GM20000 (cell line): ENCODE measurements at places on chromosomes 7 and 10.
A peak's percentile ranks its signal among the peaks of the same experiment; 100 is the strongest.

DNA sequence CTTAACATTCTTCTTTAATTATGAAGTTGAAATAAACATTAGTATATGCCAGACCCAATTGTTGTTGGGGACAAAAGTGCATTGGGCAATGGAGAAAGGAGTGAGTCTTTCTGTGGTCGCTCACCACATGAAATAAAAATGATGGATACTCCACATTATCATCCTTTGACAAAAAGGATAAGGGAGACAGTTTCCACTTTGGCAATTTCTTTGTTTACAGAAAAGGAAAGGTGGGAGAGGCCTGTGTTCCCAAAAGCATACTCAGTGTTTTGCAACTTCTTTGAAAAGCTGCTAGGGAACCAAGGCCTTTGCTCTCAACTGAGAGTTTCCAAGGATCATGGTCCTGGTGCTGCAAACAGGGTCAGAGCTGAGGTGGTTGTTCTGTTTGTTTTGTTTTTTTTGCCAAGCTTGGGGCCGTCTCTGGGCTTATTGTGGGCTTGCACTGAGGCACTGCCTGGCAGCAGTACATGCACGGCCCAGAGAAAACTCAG is 341.9 kb downstream of the TNS3 start:
- DNase-seq: no peak

DNA sequence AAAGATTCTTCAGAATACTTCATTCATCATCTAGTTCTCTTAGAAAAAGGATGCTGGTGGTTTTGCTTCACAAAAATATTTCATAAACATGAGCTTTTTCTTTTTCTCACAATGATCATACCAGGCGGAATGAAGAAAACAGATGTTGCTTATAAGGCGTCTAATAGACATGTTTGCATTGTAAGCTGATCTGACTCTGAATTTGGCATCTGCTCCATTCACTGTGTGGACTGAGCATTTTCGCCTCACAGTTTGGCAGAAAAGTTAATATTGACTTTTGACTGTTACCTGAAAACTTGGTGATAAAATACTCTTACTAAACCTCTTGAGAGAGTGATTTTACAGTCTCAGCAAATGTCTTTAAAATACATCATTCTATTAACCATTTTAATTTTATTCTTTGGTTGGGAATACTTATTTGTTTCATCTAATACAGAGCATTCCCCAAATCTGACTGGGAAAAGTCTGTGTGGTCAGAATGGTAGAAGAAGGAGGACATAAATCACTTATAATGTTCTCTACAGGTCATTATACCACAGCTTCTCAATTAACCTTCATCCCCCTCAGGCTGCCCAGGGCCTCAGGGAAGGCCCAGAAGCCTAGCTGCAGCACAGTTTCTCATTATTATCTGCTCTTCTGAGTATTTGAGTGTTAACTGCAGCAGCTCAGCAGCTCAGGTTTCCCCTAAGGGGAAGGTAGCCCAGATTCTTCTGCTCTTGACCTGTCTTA is 121.6 kb upstream of the KAT6B start:
- DNase-seq: no peak

- no peak for DNase-seq
Measured at GRCh38 chr7:44224080-44224973, 23.5 kb downstream of the YKT6 start.

DNA sequence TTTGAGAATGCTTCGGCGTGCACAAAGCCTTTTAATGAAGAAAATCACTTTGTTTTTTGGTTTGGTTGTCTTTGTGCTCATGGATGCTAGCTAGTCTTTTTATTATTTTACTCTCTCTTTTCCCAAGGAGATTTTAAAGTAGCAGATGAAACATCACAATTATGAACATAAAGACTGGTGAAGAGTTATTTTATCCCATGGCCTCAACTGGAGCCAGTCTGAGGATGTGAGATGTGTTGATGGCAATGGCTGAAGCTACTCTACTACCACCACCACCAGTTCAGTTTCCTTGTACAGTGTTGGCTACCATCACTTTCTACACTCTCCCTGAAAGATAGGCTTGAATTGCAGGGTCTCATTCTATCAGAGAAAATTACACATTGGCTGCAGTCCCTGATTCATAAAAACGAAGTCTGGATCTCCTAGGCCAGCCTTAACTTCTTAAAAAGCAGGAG is 494 bp upstream of the HERC4 start:
- DNase-seq: peak; percentile 21

DNA sequence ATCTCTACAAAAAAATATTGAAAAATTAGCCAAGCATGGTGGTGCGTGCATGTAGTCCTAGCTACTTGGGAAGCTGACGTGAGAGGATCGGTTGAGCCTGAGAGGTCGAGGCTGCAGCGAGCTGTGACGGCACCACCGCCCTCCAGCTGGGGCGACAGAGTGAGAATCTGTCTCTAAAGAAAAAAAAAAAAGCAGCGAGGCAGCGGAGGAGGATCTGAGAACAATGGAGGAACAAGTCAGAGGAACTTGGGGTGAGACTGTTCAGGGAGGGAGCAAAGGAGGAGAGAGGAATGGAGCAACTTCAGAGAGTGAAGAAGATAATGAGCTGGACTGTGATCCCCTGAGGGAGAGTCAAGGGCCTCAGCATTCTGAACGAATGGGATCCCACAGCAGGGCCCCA is 85.4 kb downstream of the MKX start:
- DNase-seq: no peak

DNA sequence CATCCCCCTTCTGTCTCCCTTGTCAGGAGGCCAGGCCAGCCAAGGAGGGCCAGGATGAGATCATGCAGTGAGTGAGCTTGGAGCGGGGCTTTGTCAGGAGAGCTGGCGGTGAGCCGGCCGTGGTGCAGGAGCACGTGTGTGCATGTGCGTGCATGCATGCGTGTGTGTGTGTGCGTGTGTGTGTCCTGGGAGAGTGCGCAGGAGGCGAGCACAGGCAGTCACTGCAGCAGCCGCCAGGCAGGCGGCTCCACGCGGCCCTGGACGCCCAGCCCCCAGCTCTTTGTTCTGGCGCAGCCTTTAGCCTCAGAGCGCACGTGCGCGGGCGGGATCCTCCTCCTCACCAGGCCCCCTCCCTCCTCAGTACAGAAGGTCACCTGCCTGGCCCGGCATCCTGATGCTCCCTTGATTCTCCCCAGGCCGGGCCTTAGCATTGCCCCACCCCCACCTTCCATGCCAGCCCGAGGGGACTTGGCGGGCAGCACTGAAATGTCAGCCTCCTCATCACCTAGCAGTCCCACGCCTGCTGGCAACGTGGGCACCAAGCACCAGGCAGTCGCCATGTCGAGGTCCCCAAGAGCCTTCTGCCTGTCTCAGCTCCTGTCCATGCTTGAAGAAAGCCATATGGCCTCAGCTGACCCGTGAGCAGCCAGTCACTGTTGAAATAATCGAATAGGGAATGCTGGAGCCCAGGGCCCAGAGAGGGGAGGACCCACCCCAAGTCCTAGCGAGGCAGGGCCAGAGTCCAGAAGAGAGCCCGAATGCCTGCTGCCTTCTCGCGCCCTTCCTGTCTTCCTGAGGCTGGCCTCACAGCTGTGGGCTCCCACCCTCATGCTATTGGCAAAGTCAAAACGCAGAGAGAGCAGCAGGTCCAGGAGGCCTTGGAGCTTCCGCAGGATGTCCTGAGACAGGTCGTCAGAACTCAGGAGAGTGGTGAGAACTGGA is 125.9 kb upstream of the PPIF start:
- DNase-seq: no peak

- DNase-seq: no peak
Measured at GRCh38 chr7:128322040-128322643, 21.6 kb downstream of the RBM28 start.

- DNase-seq: peak; percentile 17
Measured at GRCh38 chr7:17134786-17135185, 163.7 kb upstream of the AHR start.

- DNase-seq: no peak
Measured at GRCh38 chr7:117061751-117062150, 108.5 kb downstream of the ST7 start.

DNA sequence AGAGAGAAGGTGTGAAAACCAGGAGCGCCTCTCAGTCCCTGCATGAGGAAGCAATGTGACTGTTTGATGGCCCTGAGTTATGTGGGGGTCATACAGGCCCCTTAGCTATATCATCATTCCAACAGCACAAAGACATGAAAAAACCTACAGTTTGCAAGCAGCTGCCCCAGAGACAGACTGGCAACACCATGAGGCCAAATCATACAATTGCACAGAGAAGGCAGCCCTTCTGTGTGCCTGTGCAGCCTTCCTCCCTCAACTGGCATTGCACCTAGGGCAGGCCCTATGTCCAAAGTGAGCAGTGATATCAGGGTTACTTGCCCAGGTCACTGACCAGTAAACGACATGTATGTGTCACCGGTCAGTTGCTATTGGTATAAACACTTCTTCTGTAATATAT is 41.6 kb downstream of the GPRIN2 start:
- no peak for DNase-seq

DNA sequence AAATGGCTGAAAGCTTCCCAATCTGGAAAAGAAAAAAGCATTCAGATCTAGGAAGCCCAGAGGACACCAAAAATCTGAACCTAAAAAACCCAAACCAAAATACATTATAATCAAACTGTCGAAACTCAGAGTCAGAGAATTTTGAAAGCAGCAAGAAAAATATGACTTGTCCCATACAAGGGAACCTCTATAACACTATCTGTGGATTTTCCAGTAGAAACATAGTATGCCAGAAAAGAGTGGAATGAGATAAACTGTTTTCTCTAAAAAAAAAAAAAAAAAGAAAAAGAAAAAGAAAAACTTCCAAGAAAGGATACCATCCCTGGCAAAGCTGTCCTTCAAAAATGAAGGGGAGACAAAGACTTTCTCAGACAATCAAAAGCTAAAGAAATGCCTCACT is 179.0 kb downstream of the POM121L12 start:
- no peak for DNase-seq

- no peak for DNase-seq
Measured at GRCh38 chr7:69374044-69374425, 224.2 kb upstream of the AUTS2 start.

- no peak for DNase-seq
Measured at GRCh38 chr7:37032258-37032601, 307.9 kb upstream of the AOAH start.

- DNase-seq: no peak
Measured at GRCh38 chr10:121511943-121512342, 86.3 kb downstream of the FGFR2 start.

DNA sequence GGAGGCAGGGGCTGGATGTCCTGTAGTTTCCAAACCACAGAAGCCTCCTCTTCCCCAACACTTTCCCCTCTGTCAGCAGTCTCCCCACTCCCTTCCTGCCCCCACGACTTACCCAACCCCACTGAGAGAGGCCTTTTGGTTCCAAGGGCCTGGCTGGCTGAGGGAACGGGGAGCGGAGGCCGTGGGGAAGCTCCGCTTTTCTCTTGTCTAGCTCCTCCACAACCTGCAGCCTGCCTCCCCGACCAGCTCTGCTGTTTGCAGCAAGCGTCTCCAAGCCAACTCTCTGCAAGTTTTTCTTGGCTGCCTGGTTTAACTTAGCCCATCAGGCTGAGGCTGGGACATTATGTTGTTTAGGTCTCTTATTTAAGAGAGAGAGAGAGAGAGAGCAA is 126.8 kb downstream of the NEURL1 start:
- DNase-seq: no peak

DNA sequence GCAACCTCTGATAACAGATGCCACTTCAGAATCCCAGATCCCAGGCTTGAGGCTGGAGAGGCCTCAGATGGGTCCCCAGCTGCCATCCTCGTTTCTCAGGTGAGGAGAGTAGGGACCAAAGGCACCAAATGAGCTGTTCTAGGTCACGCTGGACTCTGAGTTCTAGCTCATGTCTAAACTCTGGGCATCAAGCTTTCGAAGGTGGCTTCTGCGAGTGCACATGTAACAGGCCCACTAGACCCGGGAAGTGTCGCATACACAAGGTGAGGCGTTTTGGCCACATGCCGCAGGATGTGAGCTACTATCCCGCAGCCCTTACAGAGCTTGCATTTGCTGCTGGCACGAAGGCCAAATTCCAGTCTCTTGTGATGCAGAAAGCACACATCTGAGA is 355.1 kb upstream of the SHH start:
- DNase-seq: no peak

DNA sequence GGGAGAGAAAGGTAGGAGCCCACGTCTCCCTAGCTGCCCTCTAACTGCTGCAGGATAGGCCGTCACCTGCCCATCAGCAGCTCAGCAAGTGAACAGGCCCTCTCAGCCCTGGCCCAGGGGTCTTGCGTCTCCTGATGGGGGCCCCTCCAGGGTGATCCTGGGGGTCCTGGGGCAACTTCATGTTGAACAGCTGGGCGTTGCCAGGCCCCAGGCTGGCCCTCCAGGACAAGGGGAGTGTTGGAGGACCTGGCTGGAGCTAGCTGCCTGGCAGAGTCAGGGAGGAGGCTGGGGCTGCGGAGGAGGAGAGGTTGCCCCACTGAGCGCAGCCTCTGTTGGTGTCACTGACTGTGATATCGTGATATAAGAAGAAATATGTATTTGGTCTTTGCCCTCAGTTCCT is 34.7 kb downstream of the SPOCK2 start:
- DNase-seq: no peak

DNA sequence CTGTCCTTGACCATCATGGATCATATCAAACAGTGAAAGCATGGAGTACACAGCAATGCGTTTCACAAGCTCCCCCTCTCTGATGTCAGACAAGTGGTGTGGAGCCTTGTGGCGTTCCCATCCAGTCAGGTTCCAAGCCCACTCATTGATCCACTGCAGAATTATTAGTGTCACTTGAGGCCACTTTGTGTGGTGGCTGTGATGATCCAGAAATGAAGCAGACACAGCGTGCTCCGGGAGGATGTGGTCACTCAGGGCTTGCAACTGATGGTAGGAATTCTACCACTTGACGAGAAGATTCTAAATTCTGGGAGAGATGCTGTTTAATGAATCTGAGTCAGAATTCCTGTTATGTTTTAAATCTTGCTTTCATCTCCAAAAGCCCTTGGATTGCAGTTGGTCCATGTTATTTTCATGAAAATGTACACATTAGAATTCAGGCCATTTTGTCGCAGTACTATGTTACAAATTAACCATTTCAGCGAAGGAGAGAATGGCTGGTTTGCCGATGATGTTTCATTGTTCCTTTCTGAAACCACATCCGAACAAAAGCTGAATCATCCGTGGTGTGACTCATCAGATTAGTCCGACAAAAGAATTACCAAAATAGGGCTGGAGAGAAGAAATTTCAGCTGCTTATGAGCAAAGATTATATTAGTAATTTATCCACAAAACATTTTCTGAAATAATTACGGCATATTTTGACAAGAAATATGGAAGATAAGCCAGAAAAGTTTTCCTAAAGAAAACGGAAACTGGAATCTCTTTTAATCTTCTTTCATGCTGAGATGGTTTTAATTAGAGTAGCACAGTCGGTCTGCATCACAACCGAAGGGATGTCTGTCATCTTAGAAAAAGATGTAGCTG is 48.1 kb downstream of the INSYN2A start:
- DNase-seq: no peak

GRCh38 chr10:117928741-117929140 is 118.0 kb downstream of the RAB11FIP2 start:
- no peak for DNase-seq

GRCh38 chr10:60276232-60276631 is 113.4 kb downstream of the ANK3 start:
- DNase-seq: no peak

DNA sequence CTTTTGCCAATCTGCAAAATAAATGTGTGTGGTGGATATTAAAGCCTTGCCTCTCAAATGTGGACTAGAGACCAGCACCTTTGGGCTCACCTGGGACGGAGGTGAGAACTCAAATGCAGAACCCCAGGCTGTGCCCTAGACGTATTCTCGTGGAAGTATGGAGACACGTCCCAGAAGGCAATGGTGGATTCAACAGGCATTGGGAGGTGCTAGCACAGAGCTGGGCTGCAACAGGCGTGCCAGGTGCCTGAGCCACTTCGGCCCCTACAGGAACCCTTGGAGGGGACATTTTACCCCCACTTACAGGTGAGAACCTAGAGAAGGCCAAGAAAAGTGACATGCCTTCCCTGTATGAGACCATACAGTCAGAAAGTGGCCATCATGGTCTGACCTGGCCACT is 12.2 kb downstream of the DDX56 start:
- no peak for DNase-seq
